ENCODE measurements at places on chromosomes 16 and 17.

GRCh38 chr17:48993951-48994350 is 3.2 kb upstream of the IGF2BP1 start:
- DNase-seq: no peak

DNA sequence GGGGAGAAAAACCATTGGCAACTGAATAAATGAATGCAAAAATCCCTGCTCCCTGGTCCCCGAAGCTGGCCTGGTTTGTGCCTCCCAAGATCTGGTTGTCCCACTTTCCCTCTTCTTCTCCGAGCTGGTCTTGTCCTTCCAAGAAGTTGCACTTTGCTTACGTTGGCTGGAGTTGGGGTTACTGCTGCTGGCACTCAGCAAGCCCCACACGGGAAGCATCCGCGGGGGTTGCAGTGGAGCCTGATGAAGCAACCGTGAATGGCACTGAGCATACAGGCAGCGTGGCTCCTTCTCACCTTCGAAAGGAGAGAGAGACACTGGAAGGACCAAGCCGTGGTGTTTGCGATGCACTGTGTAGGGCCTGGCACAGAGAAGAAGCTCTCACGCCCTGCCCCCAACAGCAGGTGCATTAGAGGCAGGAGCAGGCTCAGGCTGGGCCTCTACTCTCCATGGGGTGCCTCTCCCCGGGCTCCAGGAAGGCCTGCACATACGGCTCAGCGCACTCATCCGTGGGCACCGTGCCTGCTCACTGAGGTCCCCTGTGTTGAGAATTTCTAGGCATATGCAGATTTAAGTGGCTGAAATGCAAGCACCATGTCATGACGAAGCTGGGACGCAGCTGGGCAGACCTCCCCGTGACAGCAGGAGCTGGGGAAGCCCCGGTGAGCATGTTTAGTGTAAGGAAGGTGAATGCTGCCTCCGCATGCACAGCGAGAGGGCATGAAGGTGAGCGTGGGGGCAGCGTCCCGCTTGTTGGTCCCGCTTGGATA is 12.1 kb downstream of the CA5A start:
- no peak for DNase-seq

- no peak for DNase-seq
Measured at GRCh38 chr17:75295201-75296158, 6.2 kb upstream of the SLC25A19 start.

DNA sequence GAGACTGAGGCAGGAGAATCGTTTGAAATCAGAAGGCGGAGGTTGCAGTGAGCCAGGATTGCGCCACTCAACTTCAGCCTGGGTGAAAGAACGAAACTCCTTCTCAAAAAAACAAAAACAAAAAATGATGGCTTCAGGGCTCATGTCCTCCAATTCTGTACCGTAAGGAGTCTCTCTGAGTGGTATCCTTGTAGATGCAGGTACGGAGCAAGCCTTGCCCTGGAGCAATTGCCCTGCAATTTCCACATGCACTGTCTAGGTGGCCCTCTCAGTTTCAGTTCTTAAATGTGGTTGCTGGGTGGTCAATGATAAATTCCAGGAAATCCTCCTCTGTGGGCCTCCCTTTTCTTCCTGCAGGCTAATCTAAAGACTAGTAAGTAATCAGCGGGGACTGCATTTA is 10.6 kb downstream of the TMEM238L start:
- no peak for DNase-seq

DNA sequence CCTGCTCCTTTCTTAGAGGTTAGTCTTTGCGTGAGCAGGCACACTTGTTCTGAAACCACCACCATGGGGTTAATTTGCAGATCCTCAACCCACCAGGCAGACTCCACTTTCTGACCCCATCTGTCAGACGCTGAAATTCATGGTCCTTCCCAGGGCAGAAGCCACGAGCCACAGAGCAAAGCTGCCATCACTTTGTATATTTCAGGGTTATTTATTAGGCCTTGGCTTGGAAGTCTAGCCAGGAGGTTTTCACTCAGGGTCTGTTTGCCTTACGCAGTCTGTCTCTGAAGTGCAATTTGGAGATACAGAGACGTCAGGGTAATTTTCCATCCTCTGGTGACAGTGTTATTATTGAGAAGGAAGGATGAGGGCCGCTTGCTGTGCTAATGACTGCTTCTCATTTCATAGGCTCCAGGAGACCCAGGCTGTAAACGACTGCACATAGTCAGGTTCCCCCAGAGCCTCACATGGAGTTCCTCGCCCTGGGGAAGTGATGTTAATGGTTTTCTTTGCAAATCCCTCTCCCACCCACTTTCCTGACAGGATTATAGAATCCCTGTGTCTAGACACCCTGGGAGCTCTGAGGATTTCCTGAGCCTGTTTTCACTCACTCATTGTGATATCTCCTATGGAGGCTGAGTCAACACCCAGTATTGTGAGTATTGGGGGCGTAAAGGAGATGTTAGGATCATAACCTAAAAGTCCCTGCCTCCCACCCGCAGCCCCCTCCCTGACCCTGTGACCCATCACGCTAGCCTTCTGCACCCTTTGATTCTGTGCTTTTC is 269.0 kb downstream of the ABCC12 start:
- no peak for DNase-seq

DNA sequence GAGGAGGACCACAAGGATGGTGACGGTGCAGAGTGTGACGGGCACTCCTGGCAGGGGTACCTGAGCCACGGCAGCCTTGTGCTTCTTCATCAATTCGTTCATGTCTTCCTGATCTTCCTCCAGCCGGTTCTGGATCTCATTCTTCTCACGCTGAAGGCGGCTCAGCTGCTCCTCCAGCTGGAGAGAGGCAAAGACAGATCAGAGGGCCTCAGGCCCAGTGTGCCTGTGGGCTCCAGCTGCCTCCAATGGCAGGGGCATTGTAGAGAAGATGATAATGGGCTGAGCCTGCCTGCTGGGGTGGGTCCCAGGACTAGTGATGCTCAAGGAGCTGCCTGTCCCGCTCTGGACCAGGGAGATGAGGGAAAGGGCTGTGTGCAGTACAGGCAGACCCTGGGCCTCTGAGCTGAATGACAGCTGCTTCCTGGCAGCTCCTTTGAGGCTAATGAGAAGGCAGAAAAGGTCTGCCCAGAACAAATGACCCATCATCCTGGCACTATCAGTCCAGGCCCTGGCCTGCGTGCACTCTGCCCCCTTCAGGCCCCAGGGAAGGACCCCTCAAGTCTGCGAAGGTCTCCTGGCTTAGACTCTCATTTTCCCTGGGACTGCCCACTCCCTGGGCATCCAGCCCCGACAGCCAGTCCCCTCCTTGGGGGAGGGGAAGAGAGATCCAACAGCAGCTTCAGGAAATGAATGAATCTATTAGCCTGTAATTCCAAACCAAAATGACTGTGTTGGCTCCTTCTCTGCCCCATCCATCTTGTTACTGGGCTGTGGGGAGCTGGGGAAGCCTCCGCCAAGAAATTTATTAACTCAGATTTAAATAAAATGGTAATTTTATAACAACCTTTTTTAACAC is 48.0 kb downstream of the PIPOX start:
- no peak for DNase-seq

DNA sequence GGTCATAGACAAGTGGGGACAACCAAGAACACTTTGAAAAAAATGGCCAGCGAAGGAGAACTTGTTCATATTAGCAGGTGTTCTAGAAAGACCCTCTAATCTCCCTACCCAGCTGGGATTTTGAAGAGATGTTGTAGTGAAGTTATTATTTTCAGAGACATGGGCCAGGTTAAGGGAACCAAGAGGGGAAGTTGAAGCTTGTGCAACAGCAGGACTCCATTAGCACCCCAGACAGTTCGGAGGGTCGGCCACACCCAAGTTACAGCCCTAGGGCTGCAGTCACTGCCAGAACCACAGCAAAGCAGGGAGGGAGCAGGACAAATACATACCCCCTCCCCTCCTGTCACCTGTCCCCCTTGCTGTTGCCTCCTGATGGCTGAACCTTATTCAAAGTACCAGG is 42.3 kb downstream of the WSB1 start:
- DNase-seq: no peak

- no peak for DNase-seq
Measured at GRCh38 chr16:4713663-4714501, 20.2 kb downstream of the ANKS3 start.

- no peak for DNase-seq
Measured at GRCh38 chr17:58245428-58246103, 7.2 kb downstream of the LPO start.
